ENCODE measurements at places on chromosomes 6 and 20.

DNA sequence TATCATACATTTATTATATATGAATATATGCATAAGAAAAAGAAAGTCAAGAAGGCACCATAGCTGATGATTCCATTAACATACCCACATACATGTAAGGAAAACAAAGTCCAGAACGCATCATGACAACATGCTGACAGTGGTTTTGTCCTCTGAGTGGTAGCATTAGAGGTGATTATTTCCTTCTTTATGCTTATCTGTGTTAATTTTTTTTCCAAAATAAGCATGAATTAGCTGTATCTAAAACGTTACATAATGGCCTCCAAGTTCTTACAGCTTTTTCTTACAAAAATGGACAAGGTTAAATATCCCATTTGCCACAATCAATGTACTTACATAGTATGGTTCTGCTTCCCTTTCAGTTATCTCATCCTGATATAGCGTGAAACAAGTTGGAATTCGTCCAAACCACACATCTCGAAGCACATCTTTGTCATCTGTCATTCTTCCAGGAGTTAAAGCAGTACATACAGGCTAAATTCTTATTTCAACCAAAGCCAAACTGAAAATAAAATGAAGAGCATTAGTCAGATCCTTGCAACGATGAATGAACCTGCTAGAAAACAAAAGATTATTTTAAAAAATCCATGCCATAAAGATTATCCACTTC is 9.7 kb downstream of the ATG5 start:
- no peak for DNase-seq

- no peak for DNase-seq
Measured at GRCh38 chr6:26241033-26241895, 123.7 kb upstream of the BTN3A2 start.

DNA sequence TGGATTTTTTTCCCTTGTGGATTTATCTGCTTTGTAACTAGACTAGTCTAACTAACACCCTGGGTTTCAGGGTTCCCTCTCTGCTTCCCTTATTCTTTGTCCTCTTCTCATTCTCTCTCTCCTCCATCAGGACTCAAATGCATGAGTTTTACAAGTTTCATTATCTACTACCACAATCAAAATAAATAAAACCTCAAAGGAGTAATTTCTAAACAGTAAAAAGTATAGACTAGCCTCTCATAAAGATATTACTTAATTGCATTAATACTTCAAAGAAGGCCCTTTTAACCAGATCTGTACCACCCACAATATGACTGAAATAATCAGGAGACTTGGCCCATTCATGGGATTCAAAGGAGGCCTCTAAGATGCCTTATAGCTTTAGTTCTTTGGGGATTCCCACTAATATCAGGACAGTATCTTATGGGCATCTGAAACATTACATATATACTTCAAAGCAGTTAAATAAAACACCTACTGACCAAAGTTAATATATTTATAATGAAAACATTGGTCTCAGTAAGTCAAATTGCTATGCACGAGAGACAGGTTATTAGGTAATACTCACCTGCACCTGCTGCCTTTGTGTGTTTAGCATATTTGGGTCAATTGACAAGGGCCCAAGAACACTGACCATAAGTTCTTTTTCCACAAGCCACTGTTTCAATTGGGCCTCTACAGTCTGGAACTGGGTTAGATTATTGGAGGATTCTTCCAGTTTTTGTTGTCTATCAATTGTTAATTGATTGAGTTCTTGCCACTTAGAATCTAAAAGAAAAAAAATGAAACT is 85.7 kb downstream of the DST start:
- DNase-seq = no peak

DNA sequence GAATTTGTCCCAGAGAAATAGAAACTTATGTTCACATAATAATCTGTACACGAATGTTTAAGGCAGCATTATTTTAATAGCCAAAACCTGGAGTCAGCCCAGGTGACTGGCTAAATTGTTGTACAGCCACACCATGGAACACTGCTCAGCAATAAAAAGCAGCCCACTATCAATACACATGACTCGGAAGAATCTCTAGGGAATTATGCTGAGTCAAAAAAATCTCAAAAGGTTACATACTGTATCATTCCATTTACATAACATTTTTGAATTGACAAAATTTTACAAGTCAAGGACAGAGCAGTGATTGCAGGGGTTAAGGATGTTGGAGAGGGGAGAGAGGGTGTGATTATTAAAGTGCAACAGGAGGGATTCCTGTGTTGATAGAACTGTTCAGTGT is 163.4 kb downstream of the UBE3D start:
- DNase-seq = no peak

- DNase-seq = no peak
Measured at GRCh38 chr6:168507297-168507696, 66.3 kb downstream of the SMOC2 start.

DNA sequence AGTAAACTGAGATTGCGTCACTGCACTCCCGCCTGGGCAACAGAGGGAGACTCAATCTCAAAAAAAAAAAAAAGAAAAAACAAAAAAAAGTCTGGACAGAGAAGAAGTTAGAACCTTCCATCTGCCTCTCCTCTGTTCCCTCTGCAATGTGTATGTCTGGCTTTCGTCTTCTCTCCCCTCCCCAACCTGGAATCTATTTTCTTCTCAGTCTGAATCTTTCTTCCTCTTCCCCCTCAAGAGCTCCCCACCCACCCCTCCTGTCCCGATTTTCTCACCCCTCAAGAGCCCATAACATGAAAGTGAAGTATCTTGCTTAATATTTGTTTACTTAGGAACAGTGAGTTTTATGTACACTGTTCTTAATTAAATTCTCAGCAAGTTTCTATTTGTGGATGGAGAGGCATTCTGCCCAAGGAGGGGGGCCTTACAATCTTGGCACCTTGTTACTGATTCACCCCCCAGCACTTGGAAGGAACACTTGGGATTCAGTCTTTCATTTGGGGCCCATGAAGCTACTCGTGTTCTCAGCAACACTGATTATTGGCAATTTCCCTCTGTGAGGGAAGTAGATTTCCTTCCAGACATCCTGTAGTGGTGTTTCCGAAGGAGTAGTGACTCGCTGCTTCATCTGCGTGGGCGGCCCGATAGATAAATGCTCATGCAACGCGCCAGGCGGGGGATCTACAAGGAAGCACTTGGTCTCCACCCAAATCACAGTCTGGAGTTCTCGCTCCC is 69.3 kb upstream of the SRSF6 start:
- DNase-seq = no peak

- DNase-seq = no peak
Measured at GRCh38 chr6:44386364-44386928, 1.1 kb upstream of the CDC5L start.

GRCh38 chr6:8082572-8082953 is 18.4 kb upstream of the BLOC1S5 start:
- no peak for DNase-seq

DNA sequence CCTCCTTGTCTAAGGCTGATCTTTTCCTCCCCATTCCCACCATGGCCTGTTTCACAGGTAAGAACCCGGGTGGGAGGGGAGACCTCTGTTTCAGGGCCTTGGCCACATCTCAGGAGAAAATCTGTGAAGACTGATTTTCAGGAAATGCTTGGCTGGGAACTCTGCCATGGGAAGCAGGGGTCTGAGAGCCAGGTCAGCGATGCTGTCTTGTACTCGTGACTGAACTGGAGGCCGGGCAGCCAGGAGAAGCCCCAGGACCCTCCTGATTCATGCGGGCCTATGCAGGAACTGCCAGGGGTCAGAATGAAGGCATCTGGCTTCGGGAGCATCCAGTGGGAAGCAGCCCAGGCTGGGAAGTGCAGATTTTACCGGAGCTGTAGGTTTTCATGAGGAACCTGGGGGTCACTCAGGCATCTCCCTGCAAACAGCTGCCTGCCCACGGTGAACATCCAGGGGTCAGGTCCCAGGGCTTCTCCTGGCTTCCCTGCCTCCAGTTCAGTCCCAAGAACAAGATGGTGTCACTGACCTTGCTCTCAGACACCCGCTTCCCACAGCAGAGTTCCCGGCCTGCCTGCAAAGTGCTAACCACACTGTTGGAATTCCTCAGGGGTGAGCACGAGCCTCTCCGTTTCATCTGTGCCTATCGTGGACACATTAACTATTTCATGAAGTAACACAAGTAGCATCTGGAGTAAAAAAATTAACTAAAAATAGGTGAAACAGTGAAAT is 90.2 kb upstream of the SULF2 start:
- no peak for DNase-seq

GRCh38 chr6:26156850-26157250 is 69.6 kb downstream of the HFE start:
- DNase-seq = peak; percentile 66

DNA sequence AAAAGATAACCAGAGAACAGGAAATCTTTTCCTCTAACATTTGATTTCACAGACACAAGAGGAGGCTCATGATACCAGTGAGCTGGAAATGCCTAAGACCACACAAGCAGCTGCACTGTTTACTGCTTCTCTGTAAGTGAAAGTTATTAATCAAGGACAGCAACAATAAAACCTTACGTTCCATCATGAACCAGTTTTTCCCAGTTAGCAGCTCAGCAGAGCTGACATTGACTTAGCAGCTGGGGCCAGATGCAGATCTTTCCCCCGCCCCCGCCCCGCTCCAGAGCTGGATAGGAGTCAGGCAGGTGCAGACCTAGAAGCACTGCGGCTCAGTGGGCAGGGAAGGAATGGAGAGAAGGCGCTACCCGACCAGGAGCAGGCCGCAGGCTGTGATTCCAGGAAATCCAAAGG is 275.2 kb downstream of the GMDS start:
- DNase-seq = peak; percentile 9

DNA sequence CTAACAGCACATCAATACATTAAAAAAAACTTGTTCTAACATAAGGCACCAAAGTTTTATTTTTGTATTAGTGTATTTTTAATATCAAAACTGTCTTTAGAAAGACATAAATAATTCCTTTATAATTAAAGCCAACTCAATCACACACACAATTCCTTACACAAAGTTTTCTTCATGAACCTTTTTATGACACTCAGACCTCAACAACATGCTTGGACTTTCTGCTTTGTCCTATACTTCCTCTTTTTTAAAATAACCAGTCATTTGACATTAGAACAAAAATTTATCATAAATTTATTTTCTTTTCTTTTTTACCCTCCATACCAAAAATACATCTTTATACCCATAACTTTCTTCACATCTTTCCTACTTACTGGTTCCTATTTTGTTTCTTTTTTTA is 292.0 kb upstream of the ARID1B start:
- DNase-seq = no peak

DNA sequence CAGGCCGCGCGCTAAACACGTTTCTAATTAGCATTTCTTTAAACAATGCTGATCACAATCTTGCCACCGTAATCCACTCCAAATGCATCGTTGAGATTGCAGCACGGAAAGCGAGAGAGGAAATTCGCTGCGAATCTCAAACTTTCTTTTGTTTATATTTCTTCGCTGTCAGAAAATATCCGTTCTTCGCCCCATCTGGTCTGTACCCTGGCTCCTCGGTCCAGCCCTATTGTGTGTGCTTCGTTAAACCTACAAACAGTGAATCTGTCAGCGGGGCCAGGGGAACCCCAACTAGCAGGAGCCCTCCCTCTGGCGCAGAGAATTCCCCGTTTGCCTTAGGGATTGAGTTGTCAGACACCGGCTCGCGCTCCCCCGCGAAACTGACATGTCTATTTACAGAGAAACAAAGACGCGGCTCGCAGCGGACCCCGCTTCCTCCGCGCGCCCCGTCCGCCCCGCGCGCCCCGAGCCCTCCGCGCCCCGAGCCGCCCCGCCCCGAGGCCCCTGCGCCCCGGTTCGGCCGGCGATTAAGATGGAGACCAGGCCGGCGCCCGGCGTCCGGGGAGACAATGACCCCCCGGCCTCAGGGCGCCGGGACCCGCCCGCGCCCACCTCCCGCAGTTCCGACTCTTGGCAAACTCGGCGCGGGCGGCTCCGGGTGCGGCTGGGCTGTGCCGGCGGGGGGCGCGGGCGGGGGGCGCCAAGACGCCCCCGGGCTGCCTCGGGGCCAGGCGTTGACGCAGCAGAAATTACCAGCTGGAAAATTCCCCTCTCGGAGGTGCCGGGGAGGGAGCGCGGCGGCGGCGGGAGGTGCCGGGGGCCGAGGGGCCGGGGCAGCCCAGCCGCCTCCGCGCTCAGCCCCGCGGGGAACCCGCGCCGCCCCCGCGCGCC is 874 bp downstream of the ZBTB46 start:
- no peak for DNase-seq

- no peak for DNase-seq
Measured at GRCh38 chr6:77019081-77019480, 444.2 kb downstream of the HTR1B start.

- peak; percentile 57 for DNase-seq
Measured at GRCh38 chr6:128368213-128368944, 152.0 kb downstream of the PTPRK start.

Data from small intestine (tissue), 16 donors.